ENCODE measurements at places on chromosomes 13 and 19.

- DNase-seq = no peak
Measured at GRCh38 chr19:9935506-9936325, 599 bp downstream of the OLFM2 start.

DNA sequence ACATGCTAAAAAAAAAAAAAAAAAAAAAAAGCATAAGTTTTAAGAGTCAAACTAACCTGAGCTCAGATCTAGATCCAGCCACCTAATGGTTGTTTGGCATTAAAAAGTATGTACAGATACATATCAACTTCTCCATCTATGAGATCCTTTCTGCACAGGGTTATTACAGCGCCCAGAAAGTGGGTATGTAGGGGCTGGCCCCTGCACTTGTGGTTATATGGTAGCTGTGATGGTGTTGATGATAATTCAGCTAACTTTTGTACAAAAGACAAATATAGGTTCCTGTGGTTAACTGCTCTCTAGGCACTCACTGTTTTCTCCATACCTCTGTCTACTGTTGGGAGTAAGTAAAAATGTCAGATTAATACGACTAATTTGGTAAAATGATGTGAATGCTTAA, 81.7 kb downstream of the TNFRSF19 start:
- DNase-seq = no peak

DNA sequence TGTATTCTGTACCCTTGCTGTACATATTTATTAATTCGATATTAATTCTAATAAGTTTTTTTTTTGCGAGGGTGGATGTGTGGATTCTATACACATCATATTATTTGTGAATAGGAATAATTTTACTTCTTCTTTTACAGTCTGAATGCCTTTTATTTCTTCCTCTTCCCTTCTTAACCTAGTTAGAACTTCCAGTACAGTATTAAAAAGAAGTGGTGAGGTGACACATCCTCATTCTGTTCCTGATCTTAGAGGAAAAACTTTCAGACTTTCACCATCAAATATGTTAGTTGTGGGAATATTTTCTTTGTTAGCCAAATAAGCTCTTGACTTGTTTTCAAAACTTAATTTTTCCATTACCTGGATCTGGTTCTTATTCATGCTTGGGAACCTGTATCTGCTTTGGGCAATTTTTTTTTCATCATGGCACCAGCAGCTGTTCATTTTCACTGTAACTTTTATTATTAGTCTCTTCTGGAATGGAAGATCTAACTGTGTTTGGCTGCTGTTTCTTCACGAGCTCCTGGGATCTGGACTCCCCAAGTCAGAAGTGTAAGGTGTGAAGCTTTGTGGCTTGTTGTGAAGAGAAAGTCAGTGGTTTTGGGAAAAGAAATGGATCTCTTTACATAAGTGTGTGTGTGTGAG, 33.1 kb downstream of the RGCC start:
- no peak for DNase-seq

- DNase-seq = no peak
Measured at GRCh38 chr13:39909634-39910033, 254.2 kb downstream of the COG6 start.

DNA sequence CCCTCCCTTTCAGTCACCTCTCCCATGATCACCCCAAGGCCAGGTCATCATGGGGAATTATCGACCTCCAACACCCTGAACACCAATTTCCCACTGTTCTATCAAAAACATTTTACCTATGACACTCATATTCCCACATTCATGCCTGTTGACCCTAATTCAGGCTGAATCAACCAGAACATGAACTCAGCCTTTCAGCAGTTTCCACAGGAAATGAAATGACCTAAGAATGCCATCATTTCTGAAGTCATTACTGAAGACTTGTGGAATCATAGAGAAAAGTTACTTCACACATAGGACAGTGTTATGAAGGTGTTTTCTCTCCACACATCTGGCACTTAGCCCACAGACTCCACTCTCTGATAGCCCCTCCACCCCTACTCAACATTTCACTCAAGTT, 29.9 kb upstream of the FAM124A start:
- no peak for DNase-seq

DNA sequence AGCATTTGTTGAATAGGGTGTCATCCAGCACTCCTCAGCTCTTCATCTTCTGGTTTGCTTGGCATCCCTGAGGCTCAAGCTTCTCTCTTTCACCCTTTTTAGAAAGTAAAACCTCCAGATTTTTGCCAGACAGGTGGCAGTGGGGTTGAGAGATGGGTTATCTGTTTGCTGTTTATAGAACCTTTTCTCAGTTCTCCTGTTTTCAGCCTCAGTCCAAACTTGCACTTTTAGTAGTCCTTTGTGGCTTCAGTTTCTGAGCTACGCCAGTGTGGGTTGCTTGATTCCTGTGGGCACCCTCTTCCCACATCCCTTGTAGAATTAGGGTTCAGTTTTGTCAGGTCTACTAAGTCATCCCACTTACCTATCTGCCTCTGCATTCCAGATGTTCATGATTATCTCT, 147.9 kb downstream of the PAN3 start:
- DNase-seq = no peak

DNA sequence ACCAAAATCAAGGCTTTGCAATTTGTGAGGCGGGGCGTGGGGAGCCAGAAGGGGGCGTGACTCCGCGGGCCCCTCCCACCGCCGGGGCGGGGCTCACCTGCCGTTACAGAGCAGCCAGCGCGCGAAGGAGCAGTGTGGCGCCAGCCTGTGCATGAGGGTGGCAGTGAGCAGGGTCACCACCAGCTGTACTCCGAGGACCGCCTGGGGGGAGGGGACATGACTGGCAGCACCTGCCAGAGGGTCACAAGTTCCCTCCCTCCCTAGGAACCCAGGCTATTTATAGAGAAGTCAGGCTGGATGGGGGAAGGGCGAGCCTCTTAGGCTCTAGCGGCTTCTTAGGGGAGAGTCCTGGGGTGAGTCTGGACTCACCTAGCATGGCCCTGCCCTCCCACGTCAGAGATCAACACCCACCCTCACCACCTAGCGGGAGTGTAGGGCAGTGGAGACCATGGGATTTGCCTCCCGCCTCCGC, 3.6 kb downstream of the TMEM161A start:
- DNase-seq = no peak

DNA sequence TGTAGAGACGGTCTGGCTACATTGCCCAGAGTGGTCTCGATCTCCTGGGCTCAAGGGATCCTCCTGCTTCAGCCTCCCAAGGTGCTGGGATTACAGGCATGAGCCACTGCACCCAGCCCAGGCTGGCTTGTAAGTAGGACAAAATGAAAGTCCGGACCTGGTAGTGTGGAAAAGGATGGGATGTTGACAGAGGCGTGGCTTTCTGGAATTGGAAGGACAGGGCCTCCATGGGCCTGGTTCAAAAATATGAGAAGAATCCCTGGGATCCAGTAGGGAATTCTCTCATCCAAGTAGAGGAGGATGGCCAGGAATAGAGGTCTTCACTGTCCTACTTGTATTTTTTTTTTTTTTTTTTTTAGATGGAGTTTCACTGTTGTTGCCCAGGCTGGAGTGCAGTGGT, 64.9 kb downstream of the TRPM4 start:
- DNase-seq = no peak

GRCh38 chr13:58989556-58989955, 1174.2 kb downstream of the DIAPH3 start:
- DNase-seq = no peak

GRCh38 chr13:94946039-94946438, 233.7 kb upstream of the SOX21 start:
- DNase-seq = no peak

DNA sequence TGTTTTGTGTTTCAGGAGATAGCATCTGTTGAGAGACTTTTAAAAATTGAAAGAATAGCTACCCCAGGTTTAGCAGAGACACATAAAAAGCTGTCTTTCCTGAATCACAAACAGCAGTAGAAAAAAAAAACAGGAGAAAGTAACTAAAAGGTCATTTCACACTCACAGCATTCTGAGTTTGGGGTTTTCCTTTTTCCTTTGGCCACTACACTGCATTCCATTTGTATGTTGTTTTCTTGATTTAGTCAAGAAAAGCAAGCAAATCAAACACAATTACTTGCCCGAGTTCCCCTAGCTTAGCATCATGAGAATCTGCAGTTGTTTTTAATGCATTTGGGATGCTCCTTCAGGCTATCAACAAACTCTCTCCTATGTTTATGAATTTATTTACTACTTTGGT, 161.0 kb downstream of the KCTD12 start:
- peak; percentile 8 for DNase-seq

GRCh38 chr19:2266183-2266993, 10.2 kb upstream of the JSRP1 start:
- peak; percentile 55 for DNase-seq

GRCh38 chr19:5138606-5139582, 170.0 kb downstream of the KDM4B start:
- DNase-seq = no peak

- peak; percentile 57 for DNase-seq
Measured at GRCh38 chr19:43555185-43555770, 20.0 kb downstream of the XRCC1 start.

- peak; percentile 100 for DNase-seq
Measured at GRCh38 chr19:4911786-4912672, 2.7 kb downstream of the UHRF1 start.

DNA sequence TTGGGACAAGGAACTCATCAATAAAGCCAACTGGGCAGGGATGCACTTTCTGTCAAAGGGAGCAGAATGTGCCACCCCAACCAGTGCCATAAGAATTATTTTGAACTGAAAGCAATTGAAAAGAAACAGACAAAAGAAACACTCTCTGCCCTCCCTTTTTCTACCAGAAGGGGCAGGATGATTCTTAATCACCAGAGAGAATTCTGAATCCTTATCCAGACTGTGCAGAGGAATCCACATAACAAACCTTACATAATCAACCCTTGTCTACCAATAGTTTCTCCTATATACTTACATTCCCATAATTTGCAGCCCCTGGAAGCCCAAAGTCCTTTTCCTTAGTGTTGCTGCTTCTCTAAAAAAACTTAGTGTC, 520.7 kb upstream of the NBEA start:
- no peak for DNase-seq

GRCh38 chr13:44768239-44768638, 192.1 kb upstream of the TSC22D1 start:
- no peak for DNase-seq

DNA sequence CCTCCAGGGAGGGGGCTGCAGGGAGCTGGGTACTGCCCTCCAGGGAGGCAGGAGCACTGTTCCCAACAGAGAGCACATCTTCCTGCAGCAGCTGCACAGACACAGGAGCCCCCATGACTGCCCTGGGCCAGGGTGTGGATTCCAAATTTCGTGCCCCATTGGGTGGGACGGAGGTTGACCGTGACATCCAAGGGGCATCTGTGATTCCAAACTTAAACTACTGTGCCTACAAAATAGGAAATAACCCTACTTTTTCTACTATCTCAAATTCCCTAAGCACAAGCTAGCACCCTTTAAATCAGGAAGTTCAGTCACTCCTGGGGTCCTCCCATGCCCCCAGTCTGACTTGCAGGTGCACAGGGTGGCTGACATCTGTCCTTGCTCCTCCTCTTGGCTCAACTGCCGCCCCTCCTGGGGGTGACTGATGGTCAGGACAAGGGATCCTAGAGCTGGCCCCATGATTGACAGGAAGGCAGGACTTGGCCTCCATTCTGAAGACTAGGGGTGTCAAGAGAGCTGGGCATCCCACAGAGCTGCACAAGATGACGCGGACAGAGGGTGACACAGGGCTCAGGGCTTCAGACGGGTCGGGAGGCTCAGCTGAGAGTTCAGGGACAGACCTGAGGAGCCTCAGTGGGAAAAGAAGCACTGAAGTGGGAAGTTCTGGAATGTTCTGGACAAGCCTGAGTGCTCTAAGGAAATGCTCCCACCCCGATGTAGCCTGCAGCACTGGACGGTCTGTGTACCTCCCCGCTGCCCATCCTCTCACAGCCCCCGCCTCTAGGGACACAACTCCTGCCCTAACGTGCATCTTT, 7.8 kb upstream of the CEACAM5 start:
- DNase-seq = no peak

DNA sequence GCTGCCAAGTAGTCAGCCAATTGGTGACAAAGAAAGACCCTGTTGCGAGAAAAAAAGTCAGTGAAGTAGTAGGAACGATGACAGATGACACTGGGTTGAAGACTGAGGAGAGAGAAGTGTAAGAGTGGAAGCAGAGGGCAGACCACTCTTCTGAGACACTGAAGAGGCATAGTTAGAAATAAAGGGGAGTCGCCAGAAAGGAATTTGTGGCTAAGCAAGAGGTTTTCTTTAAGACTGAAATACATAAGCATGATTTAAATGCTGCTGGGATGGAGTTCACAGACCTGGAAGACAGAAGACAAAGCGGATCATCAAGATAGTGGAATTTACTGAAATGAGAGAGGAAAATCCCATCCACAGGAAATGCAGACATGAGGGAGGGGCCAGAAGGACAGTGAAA, 56.2 kb upstream of the USPL1 start:
- DNase-seq = no peak

- no peak for DNase-seq
Measured at GRCh38 chr13:73075546-73075945, 16.7 kb downstream of the KLF5 start.

- no peak for DNase-seq
Measured at GRCh38 chr19:49335071-49335783, at the start of gene CD37. Gene CD37, plus strand, starts transcription at chr19:49335406. Its CDS starts 135 bp downstream, at chr19:49335541.

DNA sequence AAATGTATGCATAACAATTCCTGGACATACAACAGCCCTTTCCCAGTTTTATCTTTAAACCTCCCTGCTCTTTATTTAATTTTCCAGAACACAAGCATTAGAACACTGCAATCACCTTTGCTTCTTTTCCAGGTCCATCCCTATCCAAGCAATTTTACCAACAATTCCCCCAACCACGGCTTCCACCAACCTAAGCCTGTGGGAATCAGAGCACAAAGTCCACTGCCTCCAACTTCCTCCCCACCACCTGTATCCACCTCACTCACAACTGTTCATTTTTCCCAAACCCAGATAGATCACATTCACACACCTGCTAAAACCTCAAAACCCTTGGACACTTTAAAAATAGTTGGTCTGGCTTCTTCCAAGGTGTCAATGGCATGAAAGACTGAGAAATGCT, 39.5 kb downstream of the FOXO1 start:
- no peak for DNase-seq

DNA sequence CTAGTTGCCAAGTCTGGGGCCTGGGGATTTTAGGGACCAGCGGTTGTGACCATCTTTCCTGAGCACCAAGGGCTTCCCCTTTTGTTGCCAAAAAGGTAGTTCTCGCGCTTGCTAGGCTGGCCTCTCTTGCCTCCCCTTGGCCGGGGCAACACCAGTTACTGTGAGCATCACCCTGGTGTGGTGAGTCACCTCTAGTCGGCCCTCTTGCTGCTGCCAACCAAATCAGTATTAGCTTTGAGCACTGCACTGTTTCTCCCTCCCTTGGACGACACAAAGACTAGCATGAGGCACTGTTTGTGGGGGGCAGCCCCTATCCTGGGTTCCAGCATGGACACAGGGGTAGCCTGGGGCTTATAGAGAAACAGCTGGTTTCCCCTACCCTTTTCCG, 6.9 kb downstream of the SYDE1 start:
- DNase-seq = peak; percentile 28

DNA sequence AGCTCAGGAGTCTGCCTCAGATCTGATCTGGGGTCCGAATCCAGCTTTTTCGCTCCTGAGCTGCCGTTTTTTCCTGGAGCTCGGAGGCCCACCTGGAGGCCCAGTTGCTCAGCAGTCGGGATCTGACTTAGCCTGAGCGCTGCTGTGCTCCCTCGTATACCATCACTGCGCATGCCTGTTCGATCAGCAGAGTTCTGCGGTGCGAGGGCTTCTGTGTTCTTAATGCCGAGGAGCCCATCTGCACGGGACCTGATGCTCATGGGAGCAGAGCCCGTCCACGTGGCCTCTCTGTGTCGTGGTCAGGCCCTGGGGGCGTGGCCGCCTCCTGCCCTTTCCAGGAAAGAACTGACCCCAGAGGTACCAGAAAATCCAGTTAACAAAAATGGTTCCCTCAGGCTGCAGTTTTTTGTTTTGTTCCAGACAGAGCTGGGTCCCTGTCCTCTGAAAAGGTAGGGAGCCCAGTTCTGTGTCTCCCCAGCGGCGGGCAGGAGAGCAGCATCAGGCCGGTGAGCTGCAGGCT, 57.4 kb downstream of the MCF2L start:
- no peak for DNase-seq

Data from fibroblast of the conjunctiva (primary cell).